ENCODE measurements at places on chromosomes 12 and 14.

DNA sequence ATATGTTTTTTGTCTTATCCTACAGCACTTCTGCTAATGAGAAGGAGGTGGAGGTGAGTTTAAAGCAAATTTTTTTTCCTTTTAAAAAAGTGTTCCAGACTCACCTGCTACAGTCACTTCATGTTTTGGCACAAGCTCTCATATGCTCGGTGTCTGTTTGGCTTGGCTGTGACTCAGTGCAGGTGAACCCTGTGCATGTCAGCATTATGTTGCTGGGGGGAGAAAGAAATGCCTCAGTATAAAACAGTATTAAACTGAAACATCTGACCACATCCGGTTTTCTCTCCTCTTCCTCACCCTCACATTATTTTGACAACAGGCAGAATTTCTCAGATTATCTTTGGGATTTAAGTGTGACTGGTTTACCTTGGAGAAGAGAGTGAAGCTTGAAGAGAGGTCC, 105.2 kb downstream of the DNAI7 start:
- DNase-seq: no peak

- no peak for DNase-seq
Measured at GRCh38 chr12:101108130-101108529, 101.9 kb downstream of the SLC5A8 start.

GRCh38 chr12:46560874-46561273, 188.3 kb upstream of the SLC38A2 start:
- DNase-seq: no peak

GRCh38 chr14:74083161-74083560, 1.1 kb downstream of the ALDH6A1 start:
- no peak for DNase-seq

GRCh38 chr14:82642425-82642824, 1108.8 kb upstream of the SEL1L start:
- no peak for DNase-seq

DNA sequence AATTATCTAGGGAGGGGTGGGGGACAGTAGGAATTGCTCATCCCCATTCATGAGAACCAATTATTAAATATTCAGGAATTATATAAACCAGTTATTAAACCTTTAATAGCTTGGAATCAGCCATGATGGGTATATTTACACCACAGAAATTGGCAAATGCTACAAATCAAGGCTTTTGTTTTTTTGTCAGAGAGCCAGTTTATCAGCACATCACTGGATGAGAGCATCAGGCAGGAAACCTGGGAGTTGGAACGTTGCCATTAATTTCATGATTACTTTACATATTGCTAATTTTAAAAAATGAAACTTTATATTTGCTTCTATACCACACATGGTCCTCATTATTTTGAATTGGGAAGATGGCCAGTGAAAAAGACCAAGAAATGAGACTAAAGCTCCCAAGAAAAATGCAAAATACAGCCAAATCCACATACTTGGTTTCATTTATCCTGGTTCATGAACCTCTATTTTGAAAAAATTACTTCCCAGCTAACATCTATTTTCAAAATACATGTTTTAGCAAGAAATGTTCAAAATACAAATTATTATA, 48.4 kb downstream of the ATL1 start:
- no peak for DNase-seq

- DNase-seq: no peak
Measured at GRCh38 chr12:77943466-77943865, 112.8 kb downstream of the NAV3 start.

- DNase-seq: no peak
Measured at GRCh38 chr14:57686304-57686703, 179.6 kb downstream of the SLC35F4 start.

- DNase-seq: no peak
Measured at GRCh38 chr14:59566725-59567124, 9.9 kb downstream of the CCDC175 start.

GRCh38 chr12:89950421-89950820, 241.8 kb upstream of the ATP2B1 start:
- DNase-seq: no peak

DNA sequence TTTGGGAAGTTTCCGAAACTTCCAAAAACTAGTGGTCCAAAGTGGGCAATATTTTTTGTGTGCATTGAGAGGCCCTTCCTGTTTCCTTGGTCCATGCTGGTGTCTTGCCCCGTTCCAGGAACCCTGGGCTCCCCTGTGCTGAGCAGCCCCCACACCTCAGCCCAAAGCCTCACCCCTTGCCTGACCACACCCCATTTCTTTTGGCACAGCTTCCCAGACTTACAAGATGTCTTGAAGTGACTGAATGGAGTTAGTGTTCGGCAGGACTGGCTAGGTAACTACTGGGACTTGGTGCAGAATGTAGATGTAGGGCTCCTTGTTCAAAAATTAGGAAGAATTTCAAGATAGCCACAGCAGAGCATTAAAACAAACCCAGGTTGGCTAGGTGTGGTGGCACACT, 68.6 kb downstream of the ETV6 start:
- no peak for DNase-seq

- DNase-seq: no peak
Measured at GRCh38 chr14:71621276-71621675, 311.0 kb upstream of the RGS6 start.

DNA sequence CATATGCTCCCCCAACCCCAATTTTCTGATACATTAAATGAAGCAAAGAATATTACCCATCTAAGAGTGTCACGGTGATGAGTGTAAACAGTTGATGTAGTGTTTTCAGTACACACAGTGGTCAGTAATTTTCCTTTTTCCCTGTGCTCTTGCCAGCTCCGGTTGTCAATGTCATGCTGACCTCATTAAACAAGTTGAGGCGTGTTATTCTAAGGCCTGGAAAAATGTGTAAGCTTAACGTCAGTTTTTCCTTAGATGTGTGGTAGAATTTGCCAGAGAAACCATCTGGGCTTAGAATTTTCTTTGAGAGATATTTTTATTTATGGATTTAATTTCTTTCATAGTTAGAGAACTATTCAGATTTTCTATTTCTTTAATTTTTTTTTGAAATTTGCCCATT, 11.7 kb upstream of the SERPINA6 start:
- DNase-seq: no peak

DNA sequence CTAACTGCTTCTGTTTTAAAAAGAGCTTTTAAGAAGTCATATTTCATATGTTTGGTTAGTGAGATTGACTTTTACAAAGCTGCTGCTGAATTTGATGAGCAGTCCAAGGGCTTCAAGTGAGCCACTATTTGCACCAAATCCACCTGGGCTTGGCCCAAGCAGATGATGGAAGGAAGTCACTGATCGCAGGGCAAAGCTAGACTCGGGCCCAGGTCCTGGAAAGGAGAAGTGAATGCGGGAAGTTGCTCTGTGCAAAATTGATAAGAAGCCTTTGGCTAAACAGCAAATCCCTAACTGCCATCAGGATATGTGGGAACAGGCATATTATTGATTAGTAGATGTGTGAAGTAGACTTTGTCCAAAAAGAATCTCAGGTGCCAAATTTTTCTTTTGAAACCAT, 30.5 kb downstream of the PLXNC1 start:
- DNase-seq: no peak

DNA sequence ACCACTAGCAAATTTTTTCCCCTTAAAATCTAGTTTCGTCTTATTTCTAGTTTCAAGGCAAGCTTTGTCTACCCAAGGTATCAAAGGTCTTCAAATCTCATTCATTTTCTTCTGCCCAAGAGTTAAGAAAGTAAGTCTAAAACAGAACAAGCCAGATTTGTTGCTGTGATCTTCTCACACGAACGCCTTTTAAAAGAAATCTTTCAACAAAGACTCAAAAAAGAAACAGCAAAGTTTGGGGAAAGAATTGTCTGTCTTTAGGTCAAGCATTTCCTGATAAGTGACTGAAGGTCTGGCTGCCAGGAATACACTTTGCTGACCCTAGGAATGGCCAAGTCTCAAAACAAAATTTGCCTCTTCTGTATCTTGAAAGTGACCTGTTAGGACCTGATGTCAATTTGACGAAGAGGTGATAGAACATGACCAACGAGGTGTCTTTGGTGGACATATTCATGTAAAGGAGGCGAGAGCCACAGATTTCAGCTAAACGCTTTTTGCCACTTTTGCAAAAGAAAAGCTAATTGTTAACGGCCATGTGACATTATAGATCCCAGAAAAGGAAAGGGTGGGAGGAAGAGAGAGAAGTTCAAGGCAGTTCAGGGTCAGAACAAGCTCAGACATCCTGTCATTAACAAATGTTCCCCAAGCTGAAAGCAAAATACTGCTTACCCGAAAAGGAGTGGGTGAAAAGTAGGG, 1.7 kb downstream of the CDK17 start:
- no peak for DNase-seq

DNA sequence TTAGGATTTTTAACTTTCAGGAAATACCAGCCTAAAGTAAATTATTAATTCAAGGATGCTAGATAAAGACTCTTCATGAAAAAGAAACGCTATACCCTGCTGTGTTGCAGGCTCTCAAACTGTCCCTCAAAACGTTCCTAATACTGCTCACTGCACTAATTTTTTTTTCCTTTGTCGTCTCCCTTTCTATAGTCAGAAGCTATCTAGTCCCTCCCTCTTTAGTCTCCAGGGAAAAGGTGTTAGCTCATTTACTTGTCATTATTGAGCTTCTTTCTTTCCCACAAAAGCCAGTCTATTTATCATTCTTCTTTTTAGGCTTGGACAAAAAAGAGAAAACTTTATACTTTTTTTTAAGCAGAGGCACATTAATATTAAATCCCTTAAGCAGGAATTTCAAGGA, 30.3 kb upstream of the INSM2 start:
- no peak for DNase-seq

GRCh38 chr12:5971194-5971850, 26.3 kb upstream of the ANO2 start:
- no peak for DNase-seq

GRCh38 chr14:92323011-92323915, at the start of gene SLC24A4:
Gene SLC24A4 (plus strand): TSS chr14:92323165. CDS start chr14:92323831, 666 bp downstream.
- no peak for DNase-seq

DNA sequence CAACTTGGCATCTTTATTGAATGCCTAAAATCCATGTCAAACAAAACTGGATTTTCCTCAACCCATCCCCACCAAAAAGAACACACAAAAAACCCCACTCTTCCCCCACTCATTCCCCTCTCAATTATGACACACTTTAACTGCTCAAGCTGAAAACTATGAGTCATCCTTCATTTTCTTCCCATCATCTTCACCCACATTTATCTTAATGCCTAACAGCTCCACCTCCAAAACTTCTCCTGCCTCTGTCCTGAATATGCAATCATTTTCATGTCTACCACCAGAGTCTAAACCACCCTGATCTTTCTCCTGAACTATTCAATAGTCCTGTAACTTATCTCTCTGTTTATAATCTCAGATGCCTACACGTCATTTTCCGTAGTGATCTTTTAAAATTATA, 239.7 kb downstream of the BCAT1 start:
- DNase-seq: no peak

GRCh38 chr12:98456041-98456440, 59.3 kb upstream of the TMPO start:
- DNase-seq: no peak

- DNase-seq: no peak
Measured at GRCh38 chr12:5456030-5456429, 24.1 kb downstream of the NTF3 start.

- no peak for DNase-seq
Measured at GRCh38 chr12:89768586-89769482, 60.2 kb upstream of the ATP2B1 start.

GRCh38 chr12:49730568-49731101, 10.7 kb upstream of the TMBIM6 start:
- DNase-seq: no peak

DNA sequence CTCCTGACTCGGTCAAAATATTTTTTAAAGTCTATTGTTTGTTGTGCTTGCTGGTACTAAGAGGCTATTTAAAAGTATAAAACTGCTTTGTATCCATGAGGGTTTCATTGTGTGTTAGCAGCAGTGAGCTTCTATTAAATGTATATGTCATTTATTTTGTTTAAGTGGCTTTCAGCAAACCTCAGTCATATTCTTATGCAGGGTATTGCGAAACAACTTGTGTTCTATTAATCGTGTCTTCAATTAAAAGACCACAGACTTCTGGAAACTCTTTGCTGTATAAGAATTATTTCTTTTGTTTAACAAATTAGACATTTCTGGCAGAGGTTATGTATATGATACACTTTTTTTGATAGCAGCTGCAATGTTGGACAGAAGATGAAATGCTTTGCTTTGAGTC, 6.5 kb downstream of the IAPP start:
- no peak for DNase-seq

DNA sequence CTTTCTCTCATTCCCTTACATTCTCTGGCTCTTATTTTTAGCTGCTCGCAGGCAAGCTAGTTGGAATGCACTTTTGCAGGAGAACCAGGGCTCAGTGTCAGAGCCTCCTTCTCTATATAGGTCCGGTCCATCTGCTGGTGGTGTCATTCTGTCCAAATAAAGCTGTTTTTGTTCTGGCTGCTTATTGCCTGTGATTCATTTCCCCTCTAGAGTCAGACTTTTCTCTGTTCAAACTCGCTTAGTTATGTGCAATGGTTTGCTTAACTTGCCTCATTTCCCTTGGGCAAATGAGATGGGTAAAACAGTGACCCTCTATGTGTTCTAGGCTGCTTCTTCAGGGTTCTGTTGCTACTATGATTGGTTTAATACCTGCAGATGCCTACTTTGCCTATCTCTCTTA, 2.9 kb downstream of the SMARCD1 start:
- no peak for DNase-seq

Data from naive thymus-derived CD8-positive, alpha-beta T cell (primary cell).